Activated naive CD8-positive, alpha-beta T cell treated with anti-CD3 and anti-CD28 coated beads, Interleukin-2, amount 10 ng/mL, durations not matched to agents 7 days and 5 days (primary cell): ENCODE measurements at places on chromosomes 1 and 21. TPM values are rescaled to one million over a fixed set of nuclear protein-coding genes. Genes with fewer than 3 reads are reported as not detected.

The SLC2A5 gene
- total RNA-seq = not detected

The XPR1 gene
- total RNA-seq = 16.5 TPM

The SLC9C2 gene
- total RNA-seq = not detected

The CHD5 gene
- total RNA-seq = 0.61 TPM

The MLLT11 gene
- 5.4 TPM for total RNA-seq

The TMEM200B gene
- total RNA-seq = not detected

The RNU11 gene
- not detected for total RNA-seq

The AGO3 gene
- 34.0 TPM for total RNA-seq

The ZDHHC18 gene
- 52.9 TPM for total RNA-seq

The FNDC10 gene
- 4.4 TPM for total RNA-seq

The ANGPTL3 gene
- not detected for total RNA-seq

The AKR7A3 gene
- total RNA-seq = 1.0 TPM

The ODF2L gene
- total RNA-seq = 57.4 TPM

The ZNF648 gene
- not detected for total RNA-seq

- peak; percentile 58 for DNase-seq
Observed at GRCh38 chr21:41877901-41878830, 978 bp downstream of the PRDM15 start.

DNA sequence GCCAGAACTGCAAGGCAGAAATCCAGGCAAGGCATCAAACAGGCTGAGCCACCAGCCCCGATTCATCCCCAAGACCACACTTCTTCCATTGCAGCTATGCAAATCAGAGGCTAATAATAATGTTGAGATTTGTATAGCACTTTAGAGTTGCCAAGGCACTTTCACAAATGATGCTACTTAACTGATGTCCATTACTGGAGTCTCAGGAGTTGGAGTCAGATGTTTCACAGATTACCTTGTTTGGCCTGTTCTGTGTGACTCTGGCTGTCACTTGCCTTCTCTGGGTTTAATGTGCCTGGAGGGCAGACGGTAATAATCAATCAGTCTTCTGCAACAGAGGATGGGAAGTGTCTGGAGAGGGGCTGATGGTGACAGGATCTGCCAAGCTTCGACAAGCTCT is 40.8 kb upstream of the MPZL1 start:
- DNase-seq = no peak

- DNase-seq = no peak
Observed at GRCh38 chr21:17552410-17552809, 39.6 kb downstream of the CXADR start.

DNA sequence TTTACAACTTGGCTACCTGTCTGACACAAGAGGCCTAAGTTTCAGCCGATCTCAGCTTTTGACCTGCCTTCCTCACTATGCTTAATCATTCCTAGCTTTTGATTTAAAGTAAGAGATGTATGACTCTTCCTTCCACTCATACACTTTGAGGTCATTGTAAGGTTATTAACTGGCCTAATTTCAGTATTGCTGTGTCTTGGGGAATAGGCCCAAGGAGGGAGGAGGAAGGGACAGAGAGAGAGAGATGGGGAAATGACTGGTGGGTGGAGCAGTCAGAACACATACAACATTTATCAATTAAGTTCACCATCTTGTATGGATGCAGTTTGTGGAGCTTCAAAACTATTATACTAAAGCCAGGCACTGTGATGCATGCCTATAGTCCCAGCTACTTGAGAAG is 28.3 kb upstream of the FAM20B start:
- DNase-seq = no peak

DNA sequence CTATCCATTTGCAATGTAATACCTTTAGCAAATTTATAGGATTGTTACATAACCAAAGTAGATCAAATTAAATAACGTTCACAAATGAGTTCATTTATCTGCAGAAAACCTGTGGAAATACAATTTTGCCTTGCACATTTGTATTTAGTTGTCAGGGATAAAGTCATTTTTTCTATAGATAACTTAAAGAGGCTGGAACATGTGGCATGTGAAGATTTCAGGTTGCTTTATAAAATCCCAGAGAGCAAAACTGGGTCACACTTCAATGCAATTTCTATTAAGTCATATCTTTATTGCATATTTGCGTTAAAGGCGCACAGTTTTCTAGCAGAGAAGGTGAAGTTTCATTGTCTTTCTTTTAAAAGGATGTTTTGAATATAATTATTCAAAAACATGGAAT is 342.4 kb downstream of the USP25 start:
- DNase-seq = no peak

DNA sequence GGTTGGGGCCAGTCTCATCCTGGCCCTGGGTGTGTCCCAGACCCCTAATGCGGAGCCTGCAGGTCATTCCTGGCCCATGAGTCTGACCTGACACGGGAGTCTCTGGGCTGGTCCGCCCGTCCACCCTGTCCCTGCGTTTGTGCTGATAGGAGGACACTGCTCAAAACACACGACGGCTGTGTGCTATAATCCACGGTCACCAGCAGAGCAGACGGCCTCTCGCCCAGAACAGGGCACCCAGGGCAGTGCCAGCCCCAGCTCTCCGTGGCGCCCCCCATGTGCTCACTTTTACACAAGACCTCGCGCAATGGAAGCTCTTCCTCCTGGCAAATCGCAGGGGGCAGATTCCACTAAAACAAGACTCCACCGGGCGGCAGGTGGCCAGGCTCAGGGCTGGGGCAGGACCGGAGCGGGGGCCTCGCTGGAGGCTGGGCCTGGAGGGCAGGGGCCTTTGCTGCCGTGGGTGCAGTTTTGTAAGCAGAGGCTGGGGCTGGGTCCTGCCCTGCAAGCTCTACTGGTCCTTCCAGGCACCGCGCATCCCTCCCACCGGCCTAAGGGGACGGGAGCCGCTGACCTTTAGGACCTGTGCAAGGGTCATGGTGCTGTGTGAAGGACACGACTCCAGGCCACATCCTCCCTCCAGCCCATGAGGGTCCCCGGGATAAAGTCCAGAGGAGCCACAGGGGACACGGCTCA is 10.6 kb upstream of the SLC19A1 start:
- DNase-seq = peak; percentile 37

- no peak for DNase-seq
Observed at GRCh38 chr1:42163114-42163513, 1.4 kb downstream of the GUCA2A start.

DNA sequence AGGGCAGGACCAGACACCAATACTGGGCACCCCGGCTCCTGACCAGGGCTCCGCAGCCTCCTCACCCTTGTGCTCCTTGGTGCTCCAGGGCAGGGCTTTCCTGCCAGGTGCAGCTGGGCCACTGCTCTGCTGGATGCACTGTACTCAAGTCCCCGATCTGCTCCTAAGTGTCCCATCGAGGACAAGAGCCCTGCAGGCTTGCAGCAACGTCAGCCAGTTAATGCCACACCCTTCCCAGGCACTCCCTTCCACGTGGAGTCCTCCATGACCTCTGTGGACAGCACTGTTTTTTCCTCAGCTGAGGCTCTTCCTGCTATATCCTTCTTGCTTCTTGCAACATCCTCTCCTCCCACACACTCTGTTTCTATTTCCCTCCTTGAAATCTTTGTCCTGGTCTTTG is 94.0 kb upstream of the NGF start:
- no peak for DNase-seq

- no peak for DNase-seq
Observed at GRCh38 chr1:96837781-96838216, 116.2 kb downstream of the PTBP2 start.

DNA sequence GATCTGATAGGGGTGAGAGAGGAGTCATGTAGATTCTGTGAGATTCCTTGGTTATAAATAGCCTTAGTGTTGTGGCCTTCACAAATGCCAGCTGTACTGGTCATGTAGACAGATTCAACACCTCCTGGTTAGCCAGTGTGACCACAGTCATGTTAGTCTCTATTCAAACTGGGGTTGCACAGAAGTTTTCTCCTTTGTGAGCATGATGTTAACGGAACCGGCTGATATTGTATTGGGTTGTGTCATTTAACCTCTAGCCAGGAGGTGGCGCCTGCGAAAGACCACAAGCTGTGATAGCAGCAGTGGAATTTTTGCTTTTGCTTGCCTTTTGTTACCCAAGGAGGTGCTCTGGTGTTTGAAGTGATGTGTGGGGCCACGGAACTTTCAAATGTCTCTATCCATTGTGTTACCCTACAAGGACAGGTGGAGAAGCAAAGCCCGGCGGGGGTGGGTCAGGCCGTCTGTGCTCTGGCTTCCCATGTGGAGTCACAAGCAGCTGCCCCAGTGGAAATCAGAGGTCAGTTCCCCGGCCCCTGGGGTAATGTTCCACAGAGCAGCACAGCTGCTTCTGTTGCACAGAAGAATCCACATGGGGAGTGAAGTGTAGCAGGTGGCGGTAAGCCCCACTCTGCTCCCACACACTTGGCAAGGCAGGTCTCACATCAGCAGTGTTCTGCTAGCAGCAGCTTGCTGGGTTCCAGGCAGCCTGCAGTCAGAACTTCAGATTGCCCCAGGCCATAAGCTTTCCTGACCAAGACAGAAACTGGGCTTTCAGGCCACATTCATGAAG is 112.6 kb downstream of the ADAMTS1 start:
- no peak for DNase-seq

GRCh38 chr1:115282807-115283208 is 55.2 kb downstream of the NGF start:
- DNase-seq = no peak

DNA sequence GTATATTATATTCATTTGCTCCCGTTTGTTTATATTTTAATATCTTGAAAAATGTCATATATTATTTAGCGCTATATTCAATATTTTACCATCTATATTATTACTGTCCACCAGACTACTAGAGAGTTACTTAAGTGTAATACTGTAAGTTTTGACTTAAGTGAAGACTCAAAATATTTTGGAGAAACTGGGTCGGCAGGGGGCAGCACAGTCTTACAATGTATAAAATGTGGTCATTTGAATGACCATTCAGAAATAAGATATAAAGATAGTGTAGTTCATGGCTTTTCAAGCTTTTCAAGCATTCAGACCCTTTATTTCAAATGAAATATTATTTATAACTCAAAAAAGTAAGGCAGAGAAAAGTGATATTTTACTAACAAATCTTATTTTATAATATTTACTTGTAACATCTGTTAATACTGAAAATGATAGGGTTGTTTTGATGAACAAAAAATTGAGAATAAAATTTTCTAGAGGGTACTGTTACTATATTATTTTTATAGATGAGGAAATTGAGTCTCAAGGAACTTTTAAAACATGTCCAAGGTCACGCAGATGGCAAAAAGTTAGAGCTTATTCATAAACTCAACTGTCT is 89.0 kb upstream of the SERTAD4 start:
- DNase-seq = peak; percentile 49

- DNase-seq = no peak
Observed at GRCh38 chr1:47635111-47635510, 197.3 kb downstream of the FOXD2 start.

DNA sequence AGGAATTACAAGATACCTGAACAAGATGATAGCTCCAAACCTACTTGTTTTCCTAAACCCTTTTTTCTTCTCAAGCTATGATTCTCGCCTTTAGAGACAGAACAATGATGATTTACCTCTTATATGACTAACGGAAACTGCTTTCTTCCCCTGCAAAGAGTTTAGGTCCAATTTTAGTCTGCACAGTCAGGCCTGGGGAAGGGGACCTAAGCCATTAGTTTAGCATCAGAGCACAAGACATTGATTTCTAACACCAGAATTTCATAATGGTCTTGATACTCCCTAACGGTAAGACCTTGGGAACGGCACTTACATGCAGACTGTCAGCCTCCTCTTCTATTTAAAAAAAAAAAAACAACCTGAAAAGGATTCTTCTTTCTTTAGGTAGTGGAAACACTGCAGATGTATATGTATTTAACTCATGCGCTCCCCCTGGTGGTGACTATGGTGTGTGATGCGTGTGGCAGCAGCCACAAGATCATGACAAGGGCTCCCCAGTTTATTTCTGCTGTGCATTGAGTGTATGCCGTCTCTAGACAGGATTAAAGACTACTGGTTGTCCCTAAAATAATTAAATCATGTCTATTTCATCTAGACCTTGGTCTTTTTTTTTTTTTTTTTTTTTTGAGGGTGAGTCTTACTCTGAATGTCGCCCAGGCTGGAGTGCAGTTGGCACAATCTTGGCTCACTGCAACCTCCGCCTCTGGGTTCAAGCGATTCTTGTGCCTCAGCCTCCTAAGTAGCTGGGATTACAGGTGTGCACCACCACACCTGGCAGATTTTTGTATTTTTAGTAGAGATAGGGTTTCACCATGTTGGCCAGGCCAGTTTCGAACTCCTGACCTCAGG is 37.3 kb upstream of the TMEM222 start:
- DNase-seq = peak; percentile 79

GRCh38 chr1:17274186-17275170 is 25.6 kb downstream of the PADI3 start:
- DNase-seq = peak; percentile 65

DNA sequence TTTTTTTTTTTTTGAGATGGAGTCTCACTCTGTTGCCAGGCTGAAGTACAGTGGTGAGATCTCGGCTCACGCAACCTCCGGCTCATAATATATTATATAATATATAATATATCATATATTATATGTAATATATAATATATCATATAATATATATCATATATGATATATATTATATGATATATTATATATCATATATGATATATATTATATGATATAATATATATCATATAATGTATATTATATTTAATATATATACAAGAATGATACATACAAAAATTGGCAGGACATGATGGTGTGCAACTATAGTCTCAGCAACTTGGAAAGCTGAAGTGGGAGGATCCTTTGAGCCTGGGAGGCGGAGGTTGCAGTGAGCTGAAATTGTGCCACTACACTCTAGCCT is 1725.5 kb downstream of the MRPL39 start:
- DNase-seq = no peak

DNA sequence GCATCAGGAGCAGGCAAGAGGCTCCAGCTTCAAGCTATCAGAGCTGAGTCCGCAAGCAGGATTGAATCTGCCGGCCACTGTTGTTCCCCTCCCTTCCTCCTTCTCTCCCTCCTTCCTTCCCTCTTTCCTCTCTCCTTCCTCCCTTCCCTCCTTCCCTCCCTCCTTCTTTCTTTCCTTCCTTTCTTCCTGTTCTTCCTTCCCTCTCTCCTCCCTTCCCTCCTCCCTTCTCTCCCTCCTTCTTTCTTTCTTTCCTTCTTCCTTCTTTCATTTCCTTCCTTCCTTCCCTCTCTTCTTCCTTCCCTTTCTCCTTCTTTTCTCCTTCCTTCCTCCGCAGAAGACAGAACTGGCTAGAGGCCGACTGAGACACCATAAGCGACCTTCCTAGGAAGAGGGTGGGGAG is 534.0 kb downstream of the NPHP4 start:
- DNase-seq = no peak

DNA sequence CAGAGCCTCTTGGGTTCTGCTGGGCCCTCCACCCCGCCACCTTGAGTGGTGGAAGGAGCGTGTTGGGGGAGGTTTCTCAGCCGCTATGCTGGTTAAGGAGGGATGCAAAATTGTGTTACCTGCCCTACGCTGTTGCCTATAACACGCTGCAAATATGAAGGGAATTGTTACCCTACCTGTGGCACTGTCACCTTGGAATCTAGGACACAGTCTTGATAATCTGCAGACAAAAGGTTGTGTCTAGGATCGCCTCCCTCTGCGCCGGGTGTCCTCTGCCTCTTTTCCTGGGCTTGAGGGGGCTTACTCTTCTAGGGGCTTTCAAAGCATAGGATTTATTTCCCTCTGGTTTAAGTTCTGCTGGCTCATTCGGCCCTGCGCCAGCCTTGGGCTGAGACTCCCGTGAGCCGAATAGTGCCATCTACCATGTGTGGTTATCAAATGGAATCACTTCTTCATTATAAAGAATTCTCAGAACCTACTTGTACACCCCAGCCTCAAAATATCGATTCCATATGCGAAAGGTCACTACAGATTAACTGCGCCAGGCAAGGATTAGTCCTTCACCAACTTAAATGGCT is 697 bp downstream of the SLC22A15 start:
- DNase-seq = no peak
